ENCODE measurements at places on chromosomes 7 and 10. TPM values are rescaled to one million over a fixed set of nuclear protein-coding genes. Genes with fewer than 3 reads are reported as not detected.

The NEUROD6 gene
- not detected for total RNA-seq

The PLXNA4 gene
- not detected for total RNA-seq

DNA sequence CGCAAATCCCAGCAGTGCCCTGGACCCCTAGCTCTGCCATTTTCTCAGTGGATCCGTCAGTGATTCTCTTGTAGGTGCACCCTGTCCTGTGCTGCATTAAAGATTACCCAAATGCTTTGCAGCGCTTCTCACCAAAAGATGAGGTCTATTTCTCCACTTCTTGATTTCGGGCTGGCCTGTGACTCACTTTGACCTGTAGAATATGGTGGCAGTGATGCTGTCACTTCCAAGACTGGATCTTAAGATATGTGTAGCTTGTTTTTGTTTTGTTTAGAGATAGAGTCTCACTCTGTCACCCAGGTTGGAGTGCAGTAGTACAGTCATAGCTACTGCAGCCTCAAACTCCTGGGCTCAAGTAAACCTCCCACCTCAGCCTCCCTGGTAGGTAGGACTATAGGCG, 37.0 kb upstream of the ZMIZ1 start:
- no peaks in the 10 kb centered on the region for H3K36me3 ChIP-seq
- no peaks in the 10 kb centered on the region for H3K27me3 ChIP-seq
- DNase-seq, result no peak
- H3K4me3 ChIP-seq, result no peak overlapping the region

DNA sequence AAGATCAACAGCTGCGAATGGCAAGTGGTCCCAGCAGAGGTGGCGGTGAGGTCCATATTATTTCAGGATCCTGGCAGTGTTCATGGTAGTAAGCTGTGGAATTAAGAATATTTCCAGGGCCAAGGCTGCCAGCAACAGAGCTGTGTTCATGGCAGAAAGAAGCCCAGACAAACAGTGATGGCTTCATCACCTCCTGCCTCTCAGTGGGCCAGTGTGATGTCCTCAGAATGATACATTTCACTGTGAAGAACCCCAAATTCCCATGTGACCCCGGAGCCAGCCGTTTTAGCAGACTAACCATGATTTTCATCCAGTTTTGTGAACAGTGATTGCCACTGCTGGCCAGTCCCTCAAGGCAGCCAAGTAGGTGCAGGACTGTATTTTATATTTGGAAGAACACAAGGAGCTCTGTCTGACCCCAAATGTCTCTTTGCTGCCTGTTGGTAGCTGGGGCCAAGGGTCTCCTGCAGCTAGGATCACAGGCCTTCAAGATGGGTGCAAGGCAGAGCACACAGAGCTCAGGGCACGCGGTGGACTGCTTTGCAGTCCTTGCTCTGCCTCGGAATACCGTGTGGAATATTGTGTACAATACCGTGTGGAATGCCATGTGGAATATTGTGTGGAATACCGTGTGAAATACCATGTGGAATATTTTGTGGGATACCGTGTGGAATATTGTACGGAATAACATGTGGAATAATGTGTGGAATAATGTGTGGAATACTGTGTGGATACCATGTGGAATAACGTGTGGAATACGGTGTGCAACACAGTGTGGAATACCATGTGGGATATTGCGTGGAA, 132.3 kb upstream of the CHST15 start:
- no peaks in the 10 kb centered on the region for H3K4me1 ChIP-seq
- no peaks in the 10 kb centered on the region for H3K27me3 ChIP-seq

DNA sequence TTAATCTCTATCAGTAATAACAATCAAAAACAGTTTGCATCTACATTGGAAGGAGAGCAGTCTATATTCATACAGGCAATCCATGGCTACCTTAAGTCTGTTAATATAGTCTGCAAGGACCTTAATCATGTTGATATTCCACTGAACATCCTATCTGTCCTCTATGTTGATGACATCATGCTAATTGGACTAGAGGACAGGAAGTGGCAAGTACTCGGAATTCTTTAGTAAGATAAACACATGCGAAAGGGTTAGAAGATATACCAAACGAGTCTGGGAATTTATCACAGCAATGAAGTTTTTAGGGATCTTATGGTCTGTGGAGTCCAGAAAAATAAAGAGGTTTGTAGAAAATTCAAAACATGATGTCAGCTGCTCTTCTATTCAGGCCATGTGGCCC, 11.3 kb upstream of the SAMD9L start:
- no peaks in the 10 kb centered on the region for H3K36me3 ChIP-seq
- peak overlapping the region; percentile 21 for H3K27ac ChIP-seq
- no peak overlapping the region for H3K4me3 ChIP-seq
- no peaks in the 10 kb centered on the region for H3K27me3 ChIP-seq
- H3K4me1 ChIP-seq, result peaks cover 9% of the 10 kb centered on the region
- peak; percentile 18 for DNase-seq

Measured in SJSA1 (cell line).